ENCODE measurements at places on chromosomes 13 and 19. TPM values are rescaled to one million over a fixed set of nuclear protein-coding genes. Genes with fewer than 3 reads are reported as not detected.

DNA sequence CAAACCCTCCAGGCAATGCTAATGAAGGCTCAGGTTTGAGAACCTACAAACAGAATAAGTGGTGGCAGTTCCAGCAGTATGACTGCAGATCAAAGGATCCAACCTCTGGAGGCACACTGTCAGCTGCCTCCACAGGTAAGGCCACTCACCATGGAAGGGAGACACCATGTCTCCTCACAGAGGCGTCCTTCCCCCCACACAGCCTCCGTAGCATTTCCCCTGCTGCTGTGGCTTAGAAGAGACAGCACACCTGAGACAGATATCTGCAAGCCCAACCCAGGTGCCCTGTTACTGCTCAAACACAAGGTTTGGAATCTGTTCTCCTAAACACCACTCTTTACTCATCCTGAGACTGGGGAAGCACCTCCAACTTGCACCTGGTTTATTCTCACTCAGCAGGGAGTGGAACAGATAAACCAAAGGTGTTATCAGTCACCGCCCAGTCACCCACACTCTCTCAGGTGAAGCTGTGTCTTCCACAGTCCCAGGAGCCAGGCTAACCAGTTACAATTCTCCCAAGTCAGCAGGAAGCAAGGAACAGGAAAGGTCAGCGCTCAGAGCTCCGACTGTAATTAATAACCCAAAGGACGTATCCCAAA, 311.2 kb downstream of the FOXO1 start:
- DNase-seq: no peak

Gene HTR2A
- total RNA-seq: 0.26 TPM

DNA sequence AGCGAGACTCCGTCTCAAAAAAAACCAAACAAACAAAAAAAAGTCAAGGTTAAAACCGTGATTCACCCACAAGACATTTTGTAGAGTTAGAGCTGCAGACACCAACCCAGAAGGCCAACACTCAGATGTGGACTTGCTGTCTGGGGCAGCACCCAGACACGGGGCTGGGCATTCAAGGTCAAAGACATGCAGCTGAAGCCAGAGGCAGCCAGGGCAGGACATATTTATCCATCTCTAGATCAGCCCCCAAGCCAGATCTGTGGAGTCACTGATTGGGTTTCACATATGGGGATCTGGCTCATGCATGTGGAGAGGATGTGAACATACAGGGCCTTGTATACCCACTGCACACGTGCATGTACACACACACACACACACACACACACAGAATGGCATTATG, 3.6 kb downstream of the KLK15 start:
- DNase-seq: no peak

GRCh38 chr13:91368101-91368500, 20.6 kb downstream of the MIR17HG start:
- DNase-seq: no peak

DNA sequence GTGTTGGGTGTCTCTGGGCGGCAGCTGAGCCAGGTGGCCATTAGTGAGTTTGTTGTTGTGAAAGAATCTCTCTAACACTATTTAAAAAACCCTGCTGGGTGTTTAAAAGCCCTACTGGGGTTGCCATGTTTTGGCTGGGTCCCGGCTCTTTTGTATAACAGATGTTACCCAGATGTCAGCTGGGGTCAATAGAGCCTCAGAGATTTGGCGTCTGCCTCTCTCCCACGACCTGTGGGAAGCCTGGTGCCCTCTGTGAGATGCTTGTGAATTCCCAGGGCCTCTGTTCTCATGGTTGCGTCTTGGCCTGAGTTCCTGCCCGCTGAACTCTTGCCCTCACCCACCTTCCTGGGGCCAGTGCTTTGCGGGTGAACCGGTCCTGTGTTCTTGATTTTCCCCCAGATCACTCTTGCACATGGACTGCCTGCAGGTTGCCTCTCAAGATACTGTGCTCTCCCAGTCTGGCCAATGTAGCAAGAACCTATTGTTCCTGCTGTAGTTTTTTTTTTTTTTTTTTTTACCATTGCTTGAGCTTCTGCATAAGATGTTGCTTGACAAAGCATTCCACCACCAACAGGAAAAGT, 9.5 kb downstream of the NFILZ start:
- no peak for DNase-seq

Measured in body of pancreas (tissue), 4 donors.